Left hindlimb (tissue), 1 donor: ENCODE measurements at places on chromosomes 5 and 9.
A peak's percentile ranks its signal among the peaks of the same experiment; 100 is the strongest.

DNA sequence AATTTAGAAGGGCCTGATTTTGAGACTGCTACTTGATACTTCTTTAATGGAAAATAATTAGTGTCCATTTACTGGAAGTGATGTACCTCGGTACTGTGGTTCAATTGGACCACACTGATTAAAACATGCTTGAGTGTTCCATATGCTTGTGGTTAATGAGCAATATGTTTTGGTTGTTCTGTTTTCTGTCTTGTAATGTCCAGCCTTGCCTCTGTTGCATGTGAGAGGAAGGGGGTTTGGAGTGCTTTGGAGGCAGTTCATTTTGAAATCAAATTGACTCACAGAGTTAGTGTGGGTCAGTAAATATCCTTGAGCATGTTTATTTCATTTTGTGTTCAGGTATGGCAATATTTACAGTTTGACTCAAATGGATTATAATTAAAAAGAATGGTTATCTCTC lies 334.4 kb downstream of the ARHGEF28 start:
- DNase-seq, result no peak

DNA sequence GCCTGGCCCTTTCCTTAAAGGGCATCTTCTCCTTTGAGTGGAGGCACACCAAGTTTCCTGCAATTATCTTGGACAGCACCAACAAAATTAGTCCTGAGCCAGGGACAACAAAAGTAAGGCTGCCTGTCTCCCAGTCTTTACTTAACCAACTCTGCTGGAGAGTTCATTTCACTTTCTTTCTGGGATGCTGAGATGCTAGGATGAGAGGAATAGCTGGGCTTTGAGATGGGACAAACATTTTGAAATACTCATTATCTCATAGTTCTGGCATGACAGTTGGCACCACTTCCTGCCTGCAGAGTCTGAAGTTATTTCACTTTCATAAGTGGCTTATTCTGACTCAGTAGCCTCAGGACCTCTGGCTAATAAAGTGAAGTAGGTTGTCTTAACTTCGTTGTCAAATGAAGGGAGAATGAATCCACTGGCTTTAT lies 157.0 kb downstream of the C9orf152 start:
- DNase-seq, result no peak

- DNase-seq, result no peak
These were observed 24.5 kb upstream of the SARDH start for GRCh38 chr9:133762488-133763271.

GRCh38 chr5:74179179-74179578 lies 461.3 kb downstream of the ENC1 start:
- no peak for DNase-seq

GRCh38 chr9:15136646-15137045 lies 170.4 kb downstream of the TTC39B start:
- no peak for DNase-seq

DNA sequence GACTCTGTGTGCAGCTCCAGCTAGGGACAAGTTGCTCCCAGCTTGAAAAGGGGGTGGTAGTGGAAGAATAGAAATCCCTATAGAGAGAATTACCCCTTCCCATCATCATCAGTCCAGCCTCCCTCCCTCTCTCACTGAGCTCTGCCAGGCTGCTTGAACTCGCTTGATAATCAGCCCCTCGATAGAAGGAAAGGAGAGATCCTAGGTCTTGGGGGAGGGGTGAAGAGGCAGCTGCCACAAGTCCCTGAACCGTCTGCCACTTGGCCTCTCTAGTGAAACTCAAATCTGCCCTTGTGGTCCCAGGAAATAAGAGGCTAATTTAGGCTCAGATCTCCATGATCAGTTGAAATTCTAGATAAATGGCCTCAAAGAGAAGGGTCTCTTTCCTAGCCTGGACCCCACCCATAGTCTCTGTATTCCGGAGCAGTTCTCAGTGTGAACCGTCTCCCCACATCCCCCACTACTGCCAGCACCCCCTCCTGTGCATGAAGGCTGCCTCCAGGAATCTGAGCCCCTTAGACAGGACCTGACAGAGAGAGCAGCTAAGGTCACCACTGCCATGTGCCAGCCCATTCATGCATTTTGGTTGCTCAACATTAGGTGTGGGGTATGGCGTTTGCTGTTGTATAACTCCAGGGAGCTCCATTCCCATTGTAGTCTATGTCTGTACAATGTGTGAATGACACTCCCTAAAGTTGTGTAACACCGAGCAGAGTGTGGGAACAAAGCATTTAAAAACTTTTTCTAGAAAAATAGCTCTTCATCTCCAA lies 5.5 kb downstream of the DNAJB5 start:
- no peak for DNase-seq

- no peak for DNase-seq
These were observed 10.4 kb downstream of the CAAP1 start for GRCh38 chr9:26882154-26882553.

- no peak for DNase-seq
These were observed 218.5 kb downstream of the RANBP17 start for GRCh38 chr5:171080186-171080938.

GRCh38 chr5:147887930-147888329 lies 9.4 kb downstream of the SCGB3A2 start:
- DNase-seq, result no peak

GRCh38 chr5:141733198-141733597 lies 51.2 kb upstream of the ARAP3 start:
- no peak for DNase-seq

DNA sequence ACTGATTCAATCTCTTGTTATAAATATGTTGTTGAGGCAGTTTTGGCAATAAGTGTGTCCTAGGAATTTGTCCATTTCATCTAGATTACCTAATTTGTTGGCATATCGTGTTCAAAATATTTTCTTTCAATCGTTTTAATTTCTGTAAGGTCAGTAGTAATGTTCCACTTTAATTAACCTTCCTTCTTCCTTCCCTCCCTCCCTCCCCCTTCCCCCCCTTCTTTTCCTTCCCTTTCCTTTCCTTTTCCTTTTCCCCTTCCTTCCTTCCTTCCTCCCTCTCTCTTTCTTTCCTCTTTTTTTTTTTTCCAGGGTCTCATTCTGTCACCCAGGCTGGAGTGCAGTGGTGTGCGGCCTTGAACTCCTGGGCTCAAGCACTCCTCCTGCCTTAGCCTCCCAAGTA lies 27.1 kb downstream of the CD14 start:
- DNase-seq, result no peak

- no peak for DNase-seq
These were observed 94.7 kb downstream of the ANGPTL2 start for GRCh38 chr9:127027694-127028093.

- DNase-seq, result peak; percentile 63
These were observed 61.3 kb downstream of the RAPGEF1 start for GRCh38 chr9:131678499-131679111.

- no peak for DNase-seq
These were observed 37.2 kb upstream of the HNRNPA0 start for GRCh38 chr5:137791387-137791786.

- DNase-seq, result no peak
These were observed 11.8 kb downstream of the FAM163B start for GRCh38 chr9:133597316-133597957.

- no peak for DNase-seq
These were observed 26.5 kb downstream of the B4GALT1 start for GRCh38 chr9:33140401-33141360.

- DNase-seq, result no peak
These were observed 51.3 kb upstream of the ASTN2 start for GRCh38 chr9:117466111-117466510.

DNA sequence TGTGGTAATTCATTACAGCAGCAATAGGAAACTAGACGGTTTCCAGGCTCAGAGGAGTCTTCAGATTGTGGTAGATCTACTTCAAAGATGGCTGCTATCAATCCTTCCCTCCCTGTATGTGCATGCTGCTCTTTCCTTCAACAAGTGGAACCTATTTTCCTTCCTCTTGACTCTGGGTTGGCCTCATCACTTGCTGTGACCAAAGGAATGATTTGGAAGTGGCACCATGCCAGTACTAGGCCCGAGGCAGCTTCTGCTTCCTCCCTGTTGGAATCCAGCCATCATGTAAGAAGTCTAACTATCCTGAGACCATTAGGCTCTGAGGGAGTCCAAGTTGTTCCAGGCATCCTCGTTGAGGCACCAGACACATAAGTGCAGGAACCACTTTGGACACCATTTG lies 46.5 kb upstream of the MCTP1 start:
- DNase-seq, result no peak

DNA sequence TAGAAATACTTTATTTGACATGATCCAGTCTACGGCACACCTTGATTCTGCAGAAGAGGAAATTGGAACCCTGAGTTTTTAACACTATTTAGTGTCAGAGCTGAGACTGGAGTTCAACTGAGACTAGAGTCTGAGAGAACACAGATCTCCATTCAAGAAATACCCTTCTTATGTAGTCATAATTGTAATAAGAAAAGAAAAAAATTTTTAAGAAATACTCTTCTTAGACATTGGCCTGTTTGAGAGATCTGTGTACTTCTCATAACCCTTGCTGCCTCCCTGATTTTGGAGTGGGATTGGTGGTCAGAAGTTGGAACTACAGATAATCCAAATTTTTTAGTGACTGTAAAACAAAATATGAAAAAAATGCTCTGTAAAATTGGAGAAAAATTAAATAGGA lies 253.4 kb downstream of the ARRDC3 start:
- DNase-seq, result no peak

DNA sequence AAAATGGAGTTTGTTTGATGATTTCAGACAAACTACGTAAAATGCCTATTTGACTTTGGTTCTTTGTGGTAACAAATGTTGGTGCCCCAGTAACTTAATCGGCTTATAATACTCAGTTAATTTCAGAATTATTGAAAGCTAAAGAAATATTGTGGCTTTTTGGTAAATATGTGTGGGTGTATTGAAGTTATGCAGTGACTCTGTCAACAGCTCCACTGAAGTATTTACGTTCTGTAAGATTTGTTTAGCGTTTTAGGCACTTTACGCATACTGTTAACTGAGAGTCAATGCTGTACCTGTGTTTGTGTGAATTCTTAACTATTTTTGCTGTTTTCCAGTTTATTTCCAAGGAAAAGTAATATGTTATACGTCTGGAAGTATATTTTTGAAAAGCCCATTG lies 2.2 kb downstream of the RAD23B start:
- no peak for DNase-seq

GRCh38 chr5:112795342-112795741 lies 57.7 kb downstream of the APC start:
- no peak for DNase-seq

DNA sequence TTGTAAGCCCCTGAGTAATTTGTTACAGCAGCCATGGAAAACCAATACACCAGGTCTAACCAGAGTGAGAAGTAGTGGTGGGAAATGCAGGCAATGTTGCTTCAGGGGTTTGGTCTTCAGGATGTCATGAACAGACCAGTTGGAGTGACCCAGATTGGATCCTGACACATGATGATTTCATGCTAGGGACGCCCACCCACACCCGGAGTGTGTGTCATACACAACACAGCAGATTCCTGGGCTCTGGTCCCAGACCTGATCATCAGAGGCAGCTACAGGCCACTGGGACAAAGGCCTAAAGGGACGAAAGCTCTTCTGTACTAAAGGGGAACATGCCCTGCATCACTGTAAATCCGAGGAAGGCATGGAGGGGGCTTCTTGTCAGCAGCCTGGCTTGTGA lies 194.2 kb downstream of the NSG2 start:
- no peak for DNase-seq

- DNase-seq, result peak; percentile 41
These were observed 114.1 kb upstream of the RIOK2 start for GRCh38 chr5:97297063-97297703.

DNA sequence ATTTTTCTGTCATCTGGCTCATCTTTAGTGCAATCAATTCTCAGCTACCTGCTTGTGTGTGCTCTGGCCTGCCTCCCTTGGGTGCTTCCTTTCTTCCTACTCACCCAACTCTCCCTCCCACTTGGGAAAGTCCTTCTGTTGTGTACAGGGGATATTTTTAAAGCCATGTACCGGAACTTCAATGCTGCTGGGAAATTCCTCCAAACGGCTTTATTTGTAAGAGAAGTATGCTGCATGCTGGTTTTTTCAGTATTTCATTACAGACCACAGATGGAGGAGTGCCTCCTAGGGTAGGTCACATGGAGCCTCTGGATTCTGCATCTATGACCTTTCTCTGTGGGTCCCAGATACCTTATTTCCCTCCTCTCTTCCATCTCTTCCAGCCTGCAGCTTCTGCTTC lies 5.4 kb upstream of the HMHB1 start:
- DNase-seq, result no peak

GRCh38 chr5:55027595-55027994 lies 3.5 kb downstream of the GZMK start:
- no peak for DNase-seq

DNA sequence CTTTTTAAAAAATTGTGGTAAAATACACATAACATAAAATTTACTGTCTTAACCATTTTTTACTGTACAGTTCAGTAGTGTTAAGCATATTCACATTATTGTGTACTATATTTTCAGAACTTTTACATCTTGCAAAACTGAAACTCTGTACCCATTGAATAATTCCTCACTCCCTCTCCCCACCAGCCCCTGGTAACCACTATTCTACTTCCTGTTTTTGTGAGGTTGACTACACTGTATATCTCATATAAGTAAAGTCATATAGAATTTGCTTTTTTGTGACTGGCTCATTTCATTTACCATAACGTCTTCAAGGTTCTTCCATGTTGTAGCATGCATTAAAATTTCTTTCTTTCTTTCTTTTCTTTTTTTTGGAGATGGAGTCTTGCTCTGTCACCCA lies 87.0 kb downstream of the LNPEP start:
- DNase-seq, result no peak

- no peak for DNase-seq
These were observed 1224.0 kb upstream of the CDH18 start for GRCh38 chr5:21212026-21212425.

DNA sequence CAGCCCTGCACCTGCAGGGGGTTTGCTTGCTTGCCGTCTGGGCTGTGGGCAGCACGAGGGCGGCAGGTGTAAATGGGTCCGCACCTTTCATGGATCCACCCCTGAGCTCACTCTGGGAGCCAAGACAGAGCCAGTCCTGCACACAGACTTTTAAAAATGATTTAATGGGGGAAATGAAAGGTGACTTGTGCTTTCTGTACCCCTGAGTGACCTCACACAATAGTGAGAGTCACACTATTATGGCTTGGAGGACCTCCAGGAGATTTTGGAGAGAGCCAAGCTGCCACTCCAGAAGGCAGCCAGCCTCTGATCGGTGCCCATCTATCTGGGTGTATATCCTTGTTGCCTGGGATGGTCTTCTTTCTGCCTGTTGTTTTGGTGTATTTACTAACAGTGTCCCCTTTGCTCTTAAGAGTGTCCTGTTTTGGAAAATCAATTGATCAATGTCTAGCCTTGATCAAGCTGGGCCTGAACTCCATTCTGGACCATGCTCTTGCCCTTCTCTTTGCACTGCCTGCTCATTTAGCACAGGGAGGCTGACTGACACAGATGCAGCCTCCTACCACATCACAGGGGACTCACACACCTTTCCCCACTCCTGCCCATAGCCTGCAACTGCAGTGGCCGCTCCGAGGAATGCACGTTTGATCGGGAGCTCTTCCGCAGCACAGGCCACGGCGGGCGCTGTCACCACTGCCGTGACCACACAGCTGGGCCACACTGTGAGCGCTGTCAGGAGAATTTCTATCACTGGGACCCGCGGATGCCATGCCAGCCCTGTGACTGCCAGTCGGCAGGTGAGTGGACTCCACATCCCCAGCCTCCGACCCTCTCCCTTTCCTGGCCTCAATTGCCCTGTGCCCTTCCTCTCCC lies 29.5 kb downstream of the LAMC3 start:
- DNase-seq, result no peak
